SK-N-MC (cell line): ENCODE measurements at places on chromosomes 7 and 10.
A peak's percentile ranks its signal among the peaks of the same experiment; 100 is the strongest.

GRCh38 chr10:112304267-112304859 lies 21.2 kb downstream of the TECTB start:
- no peak for DNase-seq

DNA sequence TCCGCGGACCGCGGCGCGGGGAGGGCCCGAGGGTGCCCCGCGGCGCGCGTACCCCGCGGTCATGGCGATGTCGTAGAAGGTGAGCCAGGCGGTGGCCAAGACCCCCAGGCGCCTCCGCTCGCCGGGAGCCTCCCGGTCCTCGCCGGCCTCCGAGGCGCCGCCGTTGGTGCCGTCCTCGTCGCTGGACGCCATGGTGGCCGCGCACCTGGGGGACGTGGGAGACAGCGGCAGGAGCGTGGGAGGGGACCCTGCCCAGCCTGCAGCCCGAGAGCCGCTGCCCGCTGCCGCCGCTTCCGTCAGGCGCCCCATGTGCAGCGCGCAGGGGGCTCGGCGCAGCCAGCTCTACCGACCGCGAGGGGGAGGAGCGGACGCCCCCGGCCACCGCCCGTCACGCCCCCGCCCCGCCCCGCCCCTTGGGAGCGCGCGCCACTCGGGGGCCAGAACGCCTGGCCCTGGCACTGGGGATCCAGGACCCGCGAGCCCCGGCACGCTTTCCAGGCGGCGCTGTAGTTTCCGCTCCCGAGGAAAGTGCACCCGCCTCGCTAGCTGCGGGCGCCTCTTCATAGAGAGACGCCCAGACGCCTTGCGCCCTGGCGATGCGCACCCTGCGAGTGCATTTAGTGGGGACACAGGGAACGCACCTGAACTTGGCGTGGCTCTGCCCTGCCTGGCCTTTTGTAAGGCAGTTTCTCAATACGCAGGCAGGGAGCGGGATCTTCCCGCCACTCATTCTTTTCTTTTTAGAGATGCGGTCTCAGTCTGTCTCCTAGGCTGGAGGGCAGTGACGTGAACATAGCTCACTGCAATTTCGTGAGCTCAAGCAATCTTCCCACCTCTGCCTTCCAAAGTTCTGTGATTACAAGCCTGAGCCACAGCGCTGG lies at the start of gene HACD1:
TSS of gene HACD1 (minus strand) at position 344 of the 881 bp plus-strand sequence. CDS start at position 309, 35 bp downstream.
- DNase-seq, result no peak

GRCh38 chr7:17680026-17680425 lies 260.3 kb downstream of the SNX13 start:
- DNase-seq, result no peak

DNA sequence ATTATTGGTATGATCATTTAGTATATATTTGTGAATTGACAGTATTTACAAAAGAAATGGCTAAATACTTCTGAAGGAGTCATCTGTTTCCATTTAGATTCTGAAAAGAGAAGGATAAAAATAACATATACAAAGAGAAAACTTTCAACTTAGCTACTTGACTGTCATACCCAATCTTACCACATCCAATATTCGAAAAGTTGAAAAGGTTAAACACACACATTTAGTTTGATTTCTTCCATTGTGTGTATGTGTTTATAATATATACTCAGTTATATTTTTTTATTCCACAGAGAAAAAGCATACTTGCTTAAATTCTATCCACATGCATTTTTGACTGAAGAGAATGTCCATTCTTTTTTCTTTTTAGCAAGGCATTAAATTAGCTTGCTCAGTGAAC lies 470.7 kb downstream of the TFEC start:
- no peak for DNase-seq

DNA sequence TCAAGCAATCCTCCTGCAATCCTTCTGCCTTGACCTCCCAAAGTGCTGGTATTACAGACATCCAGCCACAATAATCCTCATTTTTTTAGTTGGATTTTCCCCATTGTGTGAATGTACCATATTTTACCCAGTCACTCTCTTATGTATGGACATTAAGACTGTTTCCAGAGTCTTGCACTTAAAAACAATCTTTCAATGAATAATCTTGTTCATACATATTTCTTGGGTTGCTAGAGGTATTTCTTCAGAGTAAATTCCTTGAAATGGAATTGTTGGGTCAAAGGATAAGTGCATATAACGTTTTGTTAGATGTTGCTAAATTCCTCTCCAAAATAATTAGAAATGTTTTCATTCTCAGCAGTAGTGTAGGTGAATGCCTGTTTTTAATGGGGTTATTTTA lies 283.1 kb upstream of the KAT6B start:
- DNase-seq, result no peak

DNA sequence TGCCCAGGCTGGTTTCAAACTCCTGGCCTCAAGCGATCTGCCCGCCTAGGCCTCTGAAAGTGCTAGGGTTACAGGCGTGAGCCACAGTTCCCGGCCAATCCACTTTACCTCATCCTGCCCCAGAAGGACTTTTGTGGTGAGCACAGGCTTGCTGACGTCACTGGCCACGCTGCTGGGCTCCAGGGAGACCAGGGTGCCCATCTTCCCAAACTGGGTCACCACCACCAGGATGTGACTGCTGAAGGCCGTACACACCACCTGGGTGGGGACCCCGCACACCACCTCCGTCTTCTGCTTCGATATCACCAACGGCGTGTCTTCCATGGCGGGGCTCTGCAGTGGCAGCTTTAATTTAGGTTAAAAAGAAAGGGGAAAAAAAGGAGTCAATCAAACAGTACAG lies 816 bp downstream of the PSMG3 start:
- no peak for DNase-seq

DNA sequence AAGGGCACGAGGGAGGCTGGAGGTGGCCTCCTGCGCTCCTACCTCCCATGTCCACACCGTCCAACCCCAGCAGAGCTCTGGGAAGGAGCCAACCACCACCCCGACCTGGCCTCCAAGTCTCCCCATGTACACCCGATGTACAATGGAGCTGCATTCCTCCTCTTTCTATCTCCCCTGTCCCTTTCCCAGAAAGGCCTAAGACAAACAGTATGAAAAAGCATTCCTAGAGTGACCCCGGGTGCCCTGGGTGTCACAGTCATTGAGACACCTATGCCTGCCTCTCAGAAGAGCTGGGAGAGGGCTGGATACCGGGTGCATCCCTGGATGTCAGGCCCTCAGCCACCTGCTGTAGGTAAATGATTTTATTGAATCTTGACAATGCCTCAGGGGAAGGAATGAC lies 248.1 kb downstream of the EMX2 start:
- no peak for DNase-seq

DNA sequence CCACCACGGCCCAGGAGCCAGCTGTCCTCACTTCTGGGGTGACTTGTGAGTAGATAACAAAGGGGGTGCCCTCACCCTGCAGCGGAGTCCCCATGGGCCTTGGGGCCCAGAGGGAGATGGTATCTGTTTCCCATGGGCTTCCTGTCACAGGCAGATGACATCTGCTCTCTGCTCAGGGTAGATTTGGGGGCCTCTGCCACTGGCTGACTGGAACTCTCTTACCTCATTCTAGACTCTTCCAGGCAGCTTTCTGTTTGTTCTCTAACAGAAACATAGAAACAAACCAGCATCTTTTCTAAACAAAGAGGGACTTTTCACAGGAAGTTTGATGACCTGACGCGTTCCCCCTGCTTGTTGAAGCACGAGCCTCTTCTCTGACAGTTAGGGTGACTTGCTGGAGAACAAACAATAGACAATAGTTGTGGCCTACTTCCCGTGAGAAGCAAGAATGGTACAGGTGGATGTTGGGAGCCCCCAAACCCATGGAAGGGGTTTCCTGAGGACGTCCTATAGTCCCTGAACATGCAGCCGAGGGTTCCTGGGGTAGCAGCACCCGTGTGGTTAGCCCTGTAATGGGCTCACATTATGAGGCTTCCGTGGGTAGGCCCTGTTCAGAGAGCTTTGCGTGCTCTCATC lies 61.6 kb downstream of the GRK5 start:
- no peak for DNase-seq

- DNase-seq, result no peak
Observed at GRCh38 chr10:127976286-127976685, 69.4 kb downstream of the PTPRE start.

DNA sequence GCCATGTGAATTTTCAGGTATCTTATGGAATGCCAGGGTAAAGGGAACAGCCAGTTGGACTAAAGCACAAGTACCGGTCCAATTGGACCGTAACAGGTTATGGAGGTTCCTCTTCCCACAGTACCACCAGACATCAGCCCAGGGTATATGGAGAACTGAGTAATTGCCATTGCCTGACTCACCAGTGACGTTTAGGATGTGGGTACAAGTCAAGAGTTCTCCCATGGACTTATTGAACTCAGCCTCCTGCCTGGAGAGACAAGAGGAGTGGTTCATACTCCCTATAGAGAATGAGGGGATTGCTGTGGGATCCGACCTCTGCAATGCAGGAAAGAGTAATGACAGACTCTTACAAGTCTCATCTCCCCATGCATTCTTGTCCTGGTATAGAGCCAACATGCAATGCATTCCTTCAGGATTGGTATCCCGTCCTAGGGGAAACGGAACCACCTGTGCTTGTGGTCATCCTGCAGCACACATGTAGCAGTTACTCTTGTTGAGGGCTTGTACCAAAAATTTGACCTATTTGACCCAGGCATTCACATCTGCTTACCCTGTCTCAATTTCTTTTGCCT lies 30.7 kb upstream of the ELOVL3 start:
- no peak for DNase-seq

DNA sequence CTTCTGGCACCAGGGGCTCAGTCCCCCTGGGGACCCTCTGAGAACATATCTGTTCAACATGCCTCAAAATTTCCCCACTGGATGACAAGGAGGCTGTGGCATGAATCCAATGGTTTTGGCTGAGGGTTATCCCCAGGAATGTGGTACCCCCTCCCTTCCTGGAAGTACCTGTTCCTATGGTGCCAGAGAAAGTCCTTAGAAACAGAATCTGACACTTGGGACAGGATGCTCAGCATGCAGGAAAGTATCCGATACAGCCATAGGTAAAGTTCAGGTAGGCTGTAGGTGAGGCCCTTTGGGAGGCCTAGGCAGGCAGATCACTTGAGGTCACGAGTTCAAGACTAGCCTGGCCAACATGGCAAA lies 42.7 kb upstream of the A1CF start:
- no peak for DNase-seq

GRCh38 chr7:80902716-80903308 lies 16.0 kb downstream of the SEMA3C start:
- no peak for DNase-seq

- DNase-seq, result no peak
Observed at GRCh38 chr7:3336042-3336665, 35.1 kb downstream of the SDK1 start.

GRCh38 chr7:90081621-90082020 lies 72.6 kb upstream of the STEAP1 start:
- DNase-seq, result no peak

DNA sequence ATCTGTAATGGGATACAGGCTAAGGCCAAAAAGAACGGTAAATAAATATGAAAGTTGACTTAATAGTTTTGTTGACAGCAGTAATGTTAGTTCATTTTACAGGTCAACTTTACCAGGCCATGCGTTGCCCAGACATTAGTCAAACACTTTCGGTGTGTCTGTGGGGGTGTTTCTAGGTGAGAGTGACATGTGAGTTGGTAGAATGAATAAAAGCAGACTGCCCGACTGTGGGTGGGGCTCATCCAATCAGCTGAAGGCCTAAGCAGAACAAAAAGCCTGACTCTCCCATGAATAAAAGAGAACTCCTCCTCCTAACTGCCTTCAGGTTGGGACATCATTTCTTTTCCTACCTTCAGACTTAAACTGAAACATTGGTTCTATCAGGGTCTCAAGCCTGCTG lies 132.3 kb downstream of the MTPAP start:
- no peak for DNase-seq

DNA sequence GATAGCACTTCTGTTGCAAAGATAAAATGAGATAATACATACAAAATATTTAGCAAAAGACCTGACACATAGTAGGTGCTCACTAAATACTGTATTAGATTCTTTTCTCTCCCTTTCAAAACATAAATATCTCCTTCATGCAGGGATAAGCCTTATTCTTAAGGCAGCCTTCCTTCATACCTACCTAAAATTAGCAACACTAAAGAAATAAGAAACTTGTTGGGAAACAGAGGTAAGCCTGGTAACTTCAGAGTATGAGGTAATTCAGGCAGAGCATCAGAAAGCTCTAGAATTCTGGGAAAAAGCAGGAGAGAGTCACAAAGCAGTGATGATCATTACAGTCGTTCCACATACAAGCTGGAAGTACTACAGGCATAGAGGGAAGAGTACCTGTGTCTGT lies 15.2 kb downstream of the HIBADH start:
- DNase-seq, result no peak

GRCh38 chr7:5452937-5453540 lies 29.4 kb upstream of the TNRC18 start:
- DNase-seq, result no peak

- no peak for DNase-seq
Observed at GRCh38 chr7:136102881-136103280, 125.7 kb upstream of the MTPN start.

GRCh38 chr7:146875237-146875785 lies 758.7 kb downstream of the CNTNAP2 start:
- DNase-seq, result no peak

DNA sequence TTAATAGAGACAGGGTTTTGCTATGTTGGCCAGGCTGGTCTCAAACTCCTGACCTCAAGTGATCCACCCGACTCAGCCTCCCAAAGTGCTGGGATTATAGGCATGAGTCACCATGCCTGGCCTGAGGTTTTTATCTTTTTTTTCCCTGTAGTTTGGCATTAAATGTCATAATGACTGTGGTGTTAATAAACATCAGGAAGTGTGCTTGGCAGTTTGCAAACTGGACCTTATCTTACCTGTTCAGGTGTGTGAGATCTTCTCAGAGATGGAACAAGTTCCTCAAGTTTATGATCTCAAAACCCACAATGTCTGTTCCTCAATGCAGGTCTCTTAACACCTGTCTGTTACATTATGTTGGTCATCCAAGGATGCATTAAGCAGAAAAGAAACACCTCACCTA lies 80.0 kb downstream of the ARID5B start:
- no peak for DNase-seq

- peak; percentile 32 for DNase-seq
Observed at GRCh38 chr7:47285860-47286491, 295.9 kb downstream of the TNS3 start.

DNA sequence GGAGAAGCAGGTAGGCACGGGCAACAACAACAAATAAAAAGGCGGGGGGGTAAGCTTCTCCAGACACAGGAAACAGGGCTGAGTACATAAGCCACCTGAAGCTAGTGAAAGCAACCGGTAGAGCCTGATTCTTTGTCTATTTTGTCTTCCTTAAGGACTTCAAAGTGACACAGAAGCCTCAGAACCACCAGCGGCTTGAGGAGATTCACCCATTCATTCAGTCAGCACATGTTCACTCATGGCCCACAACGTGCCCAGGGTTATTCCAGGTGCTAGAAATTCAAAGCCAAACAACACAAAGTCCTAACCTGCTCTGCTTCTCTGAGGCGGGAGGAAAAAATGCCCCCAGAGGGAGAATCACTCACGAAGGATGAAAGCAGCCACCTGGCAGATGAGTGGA lies 69.3 kb upstream of the C7orf33 start:
- DNase-seq, result no peak

GRCh38 chr10:120586471-120586872 lies 129.4 kb downstream of the PLPP4 start:
- no peak for DNase-seq

- no peak for DNase-seq
Observed at GRCh38 chr7:18206331-18206730, 178.7 kb upstream of the PRPS1L1 start.

GRCh38 chr10:69636273-69636575 lies 6.2 kb downstream of the FAM241B start:
- DNase-seq, result no peak

- DNase-seq, result no peak
Observed at GRCh38 chr7:27157702-27158431, 1.4 kb upstream of the HOXA7 start.
